ENCODE measurements at places on chromosomes 3 and 15.

- DNase-seq, result peak; percentile 61
These were observed 763 bp downstream of the TRA2B start for GRCh38 chr3:185936814-185937688.

DNA sequence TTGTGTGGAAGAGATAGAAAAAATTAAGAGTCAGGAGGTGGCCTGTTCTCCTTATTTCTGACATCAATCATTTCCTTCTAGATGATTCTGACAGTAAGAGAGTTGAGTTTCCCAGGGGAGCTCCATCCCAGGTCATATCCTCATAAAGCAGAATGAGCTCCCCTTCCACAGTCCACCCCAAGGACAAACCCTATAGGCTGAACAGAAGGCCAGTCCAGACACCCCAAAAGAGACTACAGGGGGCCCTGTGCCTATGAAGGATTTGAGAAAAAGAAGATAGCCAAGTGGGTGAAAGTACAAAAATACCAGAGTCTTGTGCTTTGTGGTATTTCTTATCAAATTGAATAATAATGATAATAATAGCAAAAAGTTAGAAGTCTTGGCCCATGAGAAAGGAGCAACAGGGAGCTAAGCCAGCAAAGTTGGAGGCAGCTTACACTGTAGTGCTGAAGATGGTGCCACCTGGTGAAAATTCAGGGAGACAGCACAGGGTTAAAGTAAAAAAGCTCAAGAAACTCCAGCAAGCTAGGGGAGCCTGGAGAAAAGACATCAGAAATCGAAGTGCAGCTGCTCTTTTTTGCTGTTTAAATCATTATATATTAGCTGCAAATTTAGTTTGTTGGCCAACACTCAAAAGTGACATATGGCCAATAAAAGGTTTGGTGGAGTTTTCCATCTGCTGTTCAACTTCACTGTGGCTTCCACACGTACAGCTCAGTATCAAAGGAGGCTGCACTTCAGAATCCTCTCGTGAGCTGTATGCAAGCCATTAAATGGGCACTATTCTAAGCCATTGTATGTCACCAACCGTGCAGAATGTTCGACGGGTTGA lies 35.8 kb upstream of the SLC24A5 start:
- DNase-seq, result peak; percentile 0

GRCh38 chr15:27850050-27850449 lies 249.1 kb downstream of the OCA2 start:
- no peak for DNase-seq

DNA sequence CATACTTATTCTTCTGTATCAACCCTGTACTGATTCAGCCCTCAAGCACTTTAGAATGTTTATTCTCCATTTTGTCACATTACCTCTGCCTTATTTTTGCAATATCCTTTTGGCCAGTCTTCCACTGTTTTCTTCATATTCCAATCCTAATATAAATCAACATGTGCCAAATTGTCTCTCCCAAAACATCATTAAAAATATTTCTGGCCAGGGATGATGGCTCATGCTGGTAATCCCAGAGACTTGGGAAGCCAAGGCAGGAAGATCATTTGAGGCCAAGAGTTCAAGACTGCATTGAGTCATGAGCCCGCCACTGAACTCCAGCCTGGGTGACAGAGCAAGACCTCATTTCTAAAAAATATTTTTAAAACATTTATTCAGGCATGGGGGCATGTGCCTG lies 641.4 kb upstream of the CBLB start:
- DNase-seq, result no peak

- DNase-seq, result no peak
These were observed 1.1 kb upstream of the MINAR1 start for GRCh38 chr15:79430901-79431635.

DNA sequence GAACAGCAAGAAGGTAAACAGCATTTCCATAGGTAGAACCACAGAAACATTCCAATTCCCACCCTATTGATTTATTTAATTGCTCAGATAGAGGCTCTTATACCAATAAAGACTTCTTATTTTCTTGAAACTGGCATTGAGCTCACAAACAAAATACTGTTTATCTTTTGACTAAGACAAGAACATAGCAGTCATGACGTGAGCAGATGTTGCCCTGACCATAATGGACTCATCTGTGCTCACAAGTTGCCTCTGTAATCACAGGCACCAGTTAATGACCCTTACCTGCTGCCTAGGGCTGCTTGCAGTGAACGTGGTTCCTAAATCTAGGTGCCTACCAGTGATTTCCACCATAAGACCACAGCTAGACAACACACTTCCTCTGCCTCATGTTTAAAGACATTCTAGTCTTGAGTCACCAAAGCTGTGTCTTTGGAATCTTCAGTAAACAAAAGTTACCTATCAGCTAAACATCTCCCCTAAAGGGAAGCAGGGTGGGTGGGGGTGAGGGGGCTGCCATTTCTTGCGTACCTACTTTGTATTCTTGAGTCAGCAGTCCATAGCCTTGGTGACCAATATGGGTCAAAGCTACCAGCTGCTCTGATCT lies 2.1 kb downstream of the FYCO1 start:
- no peak for DNase-seq

DNA sequence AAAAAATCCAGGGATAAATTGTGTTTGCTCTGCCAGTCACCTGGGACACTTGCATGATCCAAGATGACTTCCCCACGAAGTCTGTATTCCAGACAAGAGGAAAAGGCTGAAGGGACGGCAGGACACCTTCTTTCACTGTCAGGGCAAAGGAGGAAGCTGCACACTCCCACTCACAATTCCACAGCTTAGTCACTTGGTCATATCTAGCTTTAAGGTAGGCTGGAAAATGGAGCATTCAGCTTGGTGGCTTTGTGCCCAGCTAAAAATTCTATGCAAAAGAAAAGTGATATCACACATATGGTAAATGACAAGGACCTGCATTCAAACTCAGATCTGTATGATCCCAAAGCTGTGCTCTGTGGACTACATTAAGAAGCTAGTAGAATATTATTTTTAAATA lies 109.2 kb upstream of the TPM1 start:
- no peak for DNase-seq

- DNase-seq, result no peak
These were observed 49.7 kb downstream of the ADAM10 start for GRCh38 chr15:58699769-58700168.

- DNase-seq, result no peak
These were observed 88.8 kb downstream of the WDR72 start for GRCh38 chr15:53670701-53671100.

Data from K562 (cell line).